Heart left ventricle (tissue), 16 donors: ENCODE measurements at places on chromosomes 12 and 14.

GRCh38 chr12:51529651-51529970, 61.4 kb upstream of the SCN8A start:
- H3K4me3 ChIP-seq = no peak overlapping the region
- no peaks in the 10 kb centered on the region for H3K36me3 ChIP-seq
- no peaks in the 10 kb centered on the region for H3K4me1 ChIP-seq

- no peaks in the 10 kb centered on the region for H3K36me3 ChIP-seq
- H3K4me1 ChIP-seq = peaks cover 6% of the 10 kb centered on the region
- H3K27me3 ChIP-seq = no peaks in the 10 kb centered on the region
- H3K27ac ChIP-seq = peak overlapping the region; percentile 87
Measured at GRCh38 chr12:55847603-55848291, 5.0 kb upstream of the MMP19 start.

DNA sequence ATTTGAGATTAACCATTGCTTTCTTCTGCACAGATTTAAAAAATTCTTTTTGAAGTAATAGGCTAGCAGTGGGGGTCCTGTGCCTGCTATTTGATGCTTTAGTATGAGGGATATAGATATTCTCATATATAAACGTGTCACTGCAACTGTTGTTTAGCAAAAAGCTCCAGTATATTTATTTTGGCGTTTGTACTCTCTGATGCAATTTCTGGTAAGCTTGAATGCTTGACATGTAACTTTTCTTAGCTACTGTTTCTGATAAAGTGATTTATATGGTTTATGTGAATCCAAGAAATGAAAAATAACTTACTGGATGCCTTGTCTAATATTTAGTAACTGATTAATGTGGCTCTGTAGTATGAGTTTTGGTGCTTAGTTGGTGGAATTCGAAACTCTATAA, 77.1 kb downstream of the TTLL5 start:
- no peaks in the 10 kb centered on the region for H3K27me3 ChIP-seq
- H3K4me3 ChIP-seq = no peak overlapping the region
- DNase-seq = no peak

- no peaks in the 10 kb centered on the region for H3K4me1 ChIP-seq
- no peaks in the 10 kb centered on the region for H3K36me3 ChIP-seq
- H3K27me3 ChIP-seq = no peaks in the 10 kb centered on the region
- DNase-seq = peak; percentile 31
- H3K4me3 ChIP-seq = no peak overlapping the region
Measured at GRCh38 chr12:94244165-94245133, 96.1 kb downstream of the PLXNC1 start.

GRCh38 chr12:851343-851742, 98.2 kb downstream of the RAD52 start:
- no peaks in the 10 kb centered on the region for H3K27me3 ChIP-seq
- DNase-seq = no peak
- no peaks in the 10 kb centered on the region for H3K36me3 ChIP-seq
- H3K4me1 ChIP-seq = peaks cover 28% of the 10 kb centered on the region
- H3K27ac ChIP-seq = peak overlapping the region; percentile 9
- H3K4me3 ChIP-seq = no peak overlapping the region

DNA sequence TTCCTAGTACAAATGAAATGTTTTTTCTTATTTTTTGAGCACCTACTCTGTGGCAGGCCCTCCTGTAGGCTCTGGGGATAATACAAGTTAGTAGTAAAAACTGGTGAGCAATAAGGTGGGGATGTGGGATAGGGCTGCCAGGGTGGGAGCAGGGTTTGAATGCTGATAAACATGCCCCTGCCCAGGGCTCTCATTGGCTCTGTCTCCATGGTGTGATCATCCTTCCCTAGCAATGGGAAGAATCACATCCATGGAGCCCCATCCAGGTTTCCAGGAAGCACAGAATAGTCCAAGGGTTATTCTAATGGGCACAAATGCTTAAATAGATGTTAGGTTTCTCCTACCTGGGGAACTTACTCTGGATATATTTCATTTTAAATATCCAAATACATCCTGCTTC, 45.5 kb downstream of the GIT2 start:
- no peak overlapping the region for H3K4me3 ChIP-seq
- peaks cover 17% of the 10 kb centered on the region for H3K36me3 ChIP-seq
- no peaks in the 10 kb centered on the region for H3K27me3 ChIP-seq

GRCh38 chr12:5577211-5577612, 145.3 kb downstream of the NTF3 start:
- H3K27ac ChIP-seq = no peak overlapping the region
- H3K36me3 ChIP-seq = no peaks in the 10 kb centered on the region
- DNase-seq = no peak

- no peaks in the 10 kb centered on the region for H3K36me3 ChIP-seq
- no peaks in the 10 kb centered on the region for H3K27me3 ChIP-seq
- H3K27ac ChIP-seq = peak overlapping the region; percentile 78
- H3K4me3 ChIP-seq = peak overlapping the region; percentile 95
Measured at GRCh38 chr14:100305324-100306100, 732 bp downstream of the SLC25A29 start.

DNA sequence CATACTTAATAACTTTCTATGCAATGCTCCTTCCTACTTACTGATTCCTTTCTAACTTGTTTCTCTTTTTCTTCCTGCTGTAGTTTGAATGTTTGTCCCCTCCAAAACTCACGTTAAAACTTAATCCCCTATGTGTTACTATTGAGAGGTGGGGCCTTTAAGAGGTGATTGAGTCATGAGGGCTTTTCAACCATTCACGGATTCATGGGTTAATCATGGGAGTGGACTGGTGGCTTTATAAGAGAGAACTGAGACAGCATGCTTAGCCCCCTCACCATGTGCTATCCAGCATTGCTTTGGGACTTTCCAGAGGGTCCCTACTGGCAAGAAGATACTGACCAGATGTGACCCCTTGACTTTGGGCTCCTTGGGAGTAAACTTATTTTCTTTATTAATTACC, 66.0 kb upstream of the TRIM9 start:
- H3K27me3 ChIP-seq = no peaks in the 10 kb centered on the region
- no peak for DNase-seq
- H3K4me3 ChIP-seq = no peak overlapping the region
- no peaks in the 10 kb centered on the region for H3K4me1 ChIP-seq
- H3K36me3 ChIP-seq = no peaks in the 10 kb centered on the region
- no peak overlapping the region for H3K27ac ChIP-seq

GRCh38 chr14:52315355-52315718, 1.2 kb downstream of the PTGER2 start:
- peaks cover 3% of the 10 kb centered on the region for H3K4me1 ChIP-seq
- H3K36me3 ChIP-seq = no peaks in the 10 kb centered on the region
- no peak for DNase-seq
- H3K4me3 ChIP-seq = peak overlapping the region; percentile 78
- no peak overlapping the region for H3K27ac ChIP-seq
- peaks cover 9% of the 10 kb centered on the region for H3K27me3 ChIP-seq

- no peaks in the 10 kb centered on the region for H3K4me1 ChIP-seq
- H3K4me3 ChIP-seq = no peak overlapping the region
- no peak overlapping the region for H3K27ac ChIP-seq
Measured at GRCh38 chr12:117881517-117881916, 87.3 kb downstream of the KSR2 start.

DNA sequence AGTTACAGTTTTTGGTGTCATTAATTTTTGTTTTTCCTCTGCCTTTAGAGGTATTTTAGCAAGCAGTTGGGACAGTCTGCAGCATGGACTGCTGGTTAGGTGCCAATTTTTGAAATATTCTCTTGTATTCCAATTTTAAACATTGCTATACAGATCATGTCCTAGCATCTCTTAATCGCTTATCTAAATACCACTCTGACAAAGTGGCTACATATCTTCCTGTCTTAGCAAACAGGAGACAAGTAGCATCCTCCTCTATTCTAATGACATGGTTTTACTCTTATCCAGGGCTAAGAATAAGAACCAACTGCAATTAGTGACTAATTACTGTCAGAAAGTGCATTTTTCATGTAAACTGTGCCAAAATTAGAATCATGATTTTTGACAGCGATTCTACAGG, 117.8 kb upstream of the ATP2B1 start:
- DNase-seq = no peak
- no peak overlapping the region for H3K4me3 ChIP-seq
- H3K27me3 ChIP-seq = no peaks in the 10 kb centered on the region
- no peak overlapping the region for H3K27ac ChIP-seq
- no peaks in the 10 kb centered on the region for H3K4me1 ChIP-seq

DNA sequence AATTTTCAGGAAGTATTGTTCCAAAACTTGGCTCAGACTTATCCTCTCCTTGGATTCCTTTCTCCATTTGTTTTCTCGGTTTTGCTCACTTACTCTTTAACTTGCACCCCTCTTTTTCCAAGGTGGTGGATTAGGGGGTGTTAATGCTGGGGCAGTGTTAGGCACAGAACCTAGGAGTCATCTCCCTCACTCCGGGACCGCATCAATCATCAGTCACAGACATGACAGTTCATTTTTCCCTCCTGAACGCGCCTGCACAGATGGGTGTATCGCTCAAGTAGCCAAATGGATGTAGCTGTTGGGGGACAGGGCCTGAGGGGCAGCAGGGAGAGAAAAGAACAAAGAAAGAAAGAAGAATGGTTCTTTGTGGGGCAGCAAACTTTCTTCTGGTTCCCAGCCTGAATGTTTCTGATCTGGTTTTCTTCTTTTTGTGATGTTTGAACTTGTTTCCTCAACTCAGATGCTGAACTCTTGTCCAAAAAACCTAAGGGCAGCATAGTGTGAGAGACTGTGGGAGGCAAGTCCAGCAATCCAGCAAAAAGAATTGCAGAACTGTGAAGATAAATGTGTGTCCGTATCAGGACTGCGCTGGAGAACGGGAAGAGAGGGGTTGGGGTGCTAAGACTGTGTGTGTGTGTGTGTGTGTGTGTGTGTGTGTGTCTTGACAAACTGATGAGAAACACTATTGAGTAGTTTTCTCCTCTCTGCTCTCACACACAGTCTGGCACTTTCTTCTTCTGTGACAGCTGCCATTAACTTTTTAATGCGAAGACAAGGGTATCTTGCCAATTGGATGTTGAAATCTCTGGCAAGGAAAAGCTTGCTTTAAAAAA, 131.1 kb downstream of the FBXL14 start:
- H3K27ac ChIP-seq = no peak overlapping the region
- no peaks in the 10 kb centered on the region for H3K36me3 ChIP-seq
- H3K4me3 ChIP-seq = no peak overlapping the region
- no peaks in the 10 kb centered on the region for H3K27me3 ChIP-seq

DNA sequence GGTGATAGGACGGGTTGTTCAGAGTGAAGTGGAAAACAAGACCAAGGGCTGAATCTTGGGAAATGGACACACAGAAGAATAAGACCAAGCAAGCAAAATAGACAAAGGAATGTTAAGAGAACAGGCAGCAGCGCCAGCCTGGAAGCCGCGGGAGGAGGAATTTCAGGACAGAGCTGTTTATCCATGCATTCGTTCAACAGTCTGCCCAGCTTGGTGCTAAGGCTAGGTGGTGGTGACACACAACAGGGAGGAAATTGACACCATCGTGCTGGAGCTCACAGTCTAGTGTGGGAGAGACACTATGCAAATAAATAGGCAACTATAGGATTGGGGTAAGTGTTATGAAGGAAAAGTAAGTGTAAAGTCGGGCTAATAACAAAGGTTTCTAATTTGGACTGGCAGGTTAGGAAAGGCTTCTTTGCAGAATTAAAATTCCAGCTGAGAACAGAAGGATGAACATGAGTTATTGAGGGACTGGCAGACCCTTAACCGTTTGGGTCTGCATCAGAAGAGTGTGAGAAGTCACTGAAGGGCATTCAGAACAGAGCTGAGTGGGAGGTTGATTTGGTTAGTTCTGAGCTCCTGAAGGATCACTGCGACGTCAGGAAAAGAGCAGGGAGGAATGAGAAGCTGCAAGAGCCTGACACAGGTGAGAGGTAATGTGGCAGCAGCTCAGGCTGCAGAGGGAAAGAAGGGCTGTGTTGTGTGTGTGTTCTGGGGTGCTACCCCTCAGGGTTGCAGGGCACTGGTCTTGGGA, 242.6 kb upstream of the FKBP4 start:
- DNase-seq = no peak
- no peak overlapping the region for H3K4me3 ChIP-seq
- no peak overlapping the region for H3K27ac ChIP-seq
- no peaks in the 10 kb centered on the region for H3K36me3 ChIP-seq
- H3K4me1 ChIP-seq = peaks cover 45% of the 10 kb centered on the region

- no peak overlapping the region for H3K4me3 ChIP-seq
- H3K36me3 ChIP-seq = no peaks in the 10 kb centered on the region
- no peaks in the 10 kb centered on the region for H3K4me1 ChIP-seq
- DNase-seq = no peak
Measured at GRCh38 chr12:51631591-51631990, 40.6 kb downstream of the SCN8A start.

DNA sequence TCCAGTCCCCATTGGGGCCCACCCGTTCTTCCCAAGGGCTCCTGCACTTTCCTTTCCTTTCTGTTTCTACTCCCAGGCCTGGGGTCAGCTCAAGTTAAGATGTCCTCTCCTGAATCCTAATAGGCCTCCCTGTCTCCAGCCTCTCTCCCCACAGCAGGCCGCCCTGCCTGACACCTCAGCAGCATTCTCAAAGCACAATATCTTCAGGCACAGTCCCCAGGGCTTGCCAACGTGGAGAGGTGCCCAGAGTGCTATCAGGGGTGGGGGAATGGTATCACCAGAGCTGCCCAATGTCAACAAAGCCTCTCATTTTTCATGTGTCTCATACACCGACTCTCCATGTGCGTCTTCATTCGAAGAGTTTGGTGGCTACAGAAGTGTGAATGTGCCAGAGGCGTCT, 123.0 kb downstream of the FOXN3 start:
- peak; percentile 59 for DNase-seq
- peaks cover 8% of the 10 kb centered on the region for H3K36me3 ChIP-seq
- no peaks in the 10 kb centered on the region for H3K27me3 ChIP-seq
- H3K4me3 ChIP-seq = no peak overlapping the region
- H3K4me1 ChIP-seq = peaks cover 23% of the 10 kb centered on the region
- H3K27ac ChIP-seq = peak overlapping the region; percentile 10

- no peak overlapping the region for H3K4me3 ChIP-seq
- no peaks in the 10 kb centered on the region for H3K36me3 ChIP-seq
- no peak overlapping the region for H3K27ac ChIP-seq
Measured at GRCh38 chr12:33205981-33206380, 233.6 kb downstream of the SYT10 start.

DNA sequence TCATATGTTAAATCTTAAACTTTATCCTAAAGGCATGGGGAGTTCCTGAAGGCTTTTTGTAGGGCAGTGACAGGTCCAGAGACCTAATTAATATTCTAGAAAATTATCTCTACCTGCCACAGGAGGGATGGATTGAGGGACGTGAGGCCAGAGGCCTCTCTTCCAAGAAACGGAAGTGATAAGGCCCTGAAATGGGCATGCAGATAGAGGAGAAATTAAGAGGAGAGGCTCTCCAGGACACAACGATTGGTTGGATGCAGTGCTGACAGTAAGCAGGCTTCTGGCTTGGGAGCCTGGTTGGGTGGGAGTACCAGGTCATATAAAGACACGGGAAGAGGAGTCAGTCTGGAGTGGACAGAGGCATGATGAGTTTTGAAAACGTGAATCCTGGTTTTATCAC, 3.1 kb upstream of the BORCS5 start:
- peak; percentile 15 for DNase-seq
- H3K4me1 ChIP-seq = peaks cover 22% of the 10 kb centered on the region
- no peak overlapping the region for H3K4me3 ChIP-seq
- no peaks in the 10 kb centered on the region for H3K27me3 ChIP-seq

GRCh38 chr12:5376591-5377207, 55.2 kb upstream of the NTF3 start:
- no peak overlapping the region for H3K27ac ChIP-seq
- H3K27me3 ChIP-seq = no peaks in the 10 kb centered on the region
- no peak overlapping the region for H3K4me3 ChIP-seq
- H3K36me3 ChIP-seq = no peaks in the 10 kb centered on the region
- H3K4me1 ChIP-seq = no peaks in the 10 kb centered on the region
